ENCODE measurements at places on chromosomes 3 and 15.

DNA sequence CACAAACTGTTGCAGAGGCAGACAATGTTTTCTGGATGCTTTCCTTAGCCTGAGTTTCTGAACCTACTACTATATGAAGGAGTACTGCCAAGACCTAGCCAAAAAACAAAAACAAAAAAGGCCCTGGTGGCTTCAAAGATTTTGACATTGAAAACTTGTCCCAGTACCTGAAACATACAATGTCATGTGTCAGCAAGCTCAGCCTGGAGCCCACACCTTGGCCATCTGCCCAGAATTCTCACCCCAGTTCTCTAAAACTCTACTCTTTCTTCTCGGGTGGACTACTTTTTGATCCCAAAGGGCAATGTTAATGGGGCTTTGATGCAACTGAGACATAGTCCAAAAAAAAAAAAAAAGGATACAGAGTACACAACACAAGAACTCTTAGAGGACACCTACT, 81.4 kb downstream of the FAM174B start:
- no peak for DNase-seq

- DNase-seq = no peak
Observed at GRCh38 chr3:42711491-42712343, 9.1 kb upstream of the HHATL start.

DNA sequence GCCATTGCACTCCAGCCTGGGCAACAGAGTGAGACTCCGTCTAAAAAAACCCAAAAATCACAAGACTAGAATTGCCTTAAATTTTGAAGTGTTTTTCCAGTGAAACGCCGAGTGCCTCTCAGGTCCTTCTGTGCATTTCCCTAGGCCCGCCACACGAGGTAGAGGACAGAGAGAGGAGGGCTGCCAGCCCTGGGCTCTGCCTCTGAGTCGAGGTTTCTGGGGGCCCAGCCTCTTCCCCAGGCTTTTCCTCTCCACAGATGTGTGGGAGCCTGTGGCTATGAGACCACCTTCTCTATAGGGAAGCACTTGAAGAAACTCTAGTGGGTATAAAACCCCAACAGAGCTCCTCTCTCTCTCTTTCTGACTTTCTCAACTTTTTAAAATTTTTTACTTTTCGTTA, 10.9 kb upstream of the EHD4 start:
- no peak for DNase-seq

GRCh38 chr15:41530363-41530956, 13.6 kb downstream of the RPAP1 start:
- no peak for DNase-seq

- DNase-seq = no peak
Observed at GRCh38 chr3:137692803-137693431, 71.2 kb upstream of the SOX14 start.

- DNase-seq = no peak
Observed at GRCh38 chr15:78979456-78980320, 34.8 kb upstream of the CTSH start.

- DNase-seq = no peak
Observed at GRCh38 chr3:192040282-192041043, 579.5 kb downstream of the PYDC2 start.

GRCh38 chr3:18288243-18288642, 136.9 kb downstream of the SATB1 start:
- no peak for DNase-seq

GRCh38 chr3:102163039-102163817, 271.6 kb upstream of the ZPLD1 start:
- no peak for DNase-seq

GRCh38 chr3:186668426-186668825, 2.6 kb downstream of the HRG start:
- DNase-seq = no peak

GRCh38 chr3:185936273-185936629, 1.6 kb downstream of the TRA2B start:
- DNase-seq = no peak

DNA sequence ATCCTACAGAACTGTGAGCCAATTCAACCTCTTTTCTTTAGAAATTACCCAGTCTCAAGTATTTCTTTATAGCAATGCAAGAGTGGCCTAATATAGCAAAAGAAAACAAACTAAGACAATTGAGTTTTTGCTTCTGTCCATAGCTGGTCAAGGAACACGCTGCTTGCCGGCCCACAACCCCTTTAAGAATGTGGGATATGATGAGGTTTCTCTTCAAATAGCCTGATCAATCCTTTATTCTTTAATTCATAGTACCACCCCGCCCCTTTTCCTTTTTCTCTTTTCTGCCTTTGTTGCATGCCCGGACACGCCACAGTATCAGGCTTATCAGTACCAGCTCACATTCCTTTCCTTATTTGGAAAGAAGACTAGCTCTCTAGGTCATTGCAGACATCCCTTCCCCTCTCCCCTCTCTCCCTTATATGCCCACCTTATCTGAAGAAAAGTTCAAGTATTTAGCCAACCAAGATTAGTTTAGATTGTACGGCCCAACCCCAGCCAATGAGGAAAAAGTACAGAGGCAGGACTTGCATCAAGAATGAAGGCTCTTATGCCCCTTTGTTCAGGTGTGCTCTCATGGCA, 404.5 kb downstream of the OCA2 start:
- DNase-seq = no peak

DNA sequence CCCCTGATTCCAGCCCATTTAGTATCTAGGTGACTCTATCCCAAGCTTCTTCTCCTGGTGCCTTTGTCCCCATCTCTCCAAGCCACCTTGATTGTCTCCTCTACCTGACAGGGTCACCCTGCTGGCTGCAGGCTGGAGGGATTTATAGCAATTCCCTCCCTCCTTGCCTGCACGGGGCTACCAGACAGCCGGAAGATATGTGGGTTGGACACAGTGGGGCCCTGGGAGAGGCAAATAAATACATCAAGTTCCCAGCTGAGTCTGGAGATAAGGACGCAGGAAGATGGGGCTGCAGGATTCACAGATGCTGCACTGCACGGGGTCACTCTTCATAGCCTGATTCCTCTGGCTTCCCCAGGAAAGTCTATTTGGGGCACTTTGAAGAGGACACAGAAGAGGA, 9.3 kb upstream of the ISLR2 start:
- no peak for DNase-seq

GRCh38 chr3:59212128-59212779, 162.4 kb upstream of the CFAP20DC start:
- DNase-seq = no peak

DNA sequence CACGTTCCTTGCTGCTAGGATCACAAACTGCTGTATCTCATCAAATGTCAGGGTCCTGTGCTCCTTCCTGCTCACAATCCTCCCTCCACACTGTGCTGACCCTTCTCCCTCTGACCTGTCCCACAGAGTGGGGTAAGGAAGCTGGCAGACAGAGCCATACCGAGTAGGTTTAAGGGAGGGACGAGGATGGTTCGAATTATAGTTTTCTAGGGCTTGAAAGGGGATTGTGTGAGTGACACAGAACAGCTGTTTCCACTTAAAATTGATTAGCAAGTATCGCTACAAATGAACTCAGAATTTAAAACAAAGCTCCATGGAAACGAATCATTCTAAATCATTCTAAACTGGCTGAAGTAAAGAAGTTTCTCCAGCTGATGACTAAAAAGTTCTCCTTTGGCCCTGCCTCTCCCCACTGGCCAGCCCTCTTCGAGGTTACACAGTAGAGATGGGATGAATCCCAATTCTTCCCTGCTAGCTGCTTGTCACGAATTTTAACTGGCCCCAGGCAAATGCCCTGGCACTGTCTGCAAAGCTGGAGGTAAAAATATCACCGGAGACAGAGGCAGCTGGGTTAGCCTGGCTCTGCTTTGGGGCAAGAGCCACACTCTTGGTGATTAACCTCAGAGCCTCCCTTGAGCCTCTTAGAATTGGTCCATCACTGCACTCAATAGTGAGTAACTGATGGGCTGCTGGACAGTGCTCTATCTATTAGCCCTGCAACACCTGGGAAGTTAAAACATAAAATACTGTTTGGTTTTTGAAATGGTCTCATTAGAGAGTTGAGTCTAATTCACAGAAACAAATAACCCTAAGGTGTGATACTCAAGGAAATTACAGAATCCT, 194.9 kb downstream of the CHST2 start:
- no peak for DNase-seq

GRCh38 chr3:21484057-21484827, 266.8 kb downstream of the ZNF385D start:
- DNase-seq = no peak

DNA sequence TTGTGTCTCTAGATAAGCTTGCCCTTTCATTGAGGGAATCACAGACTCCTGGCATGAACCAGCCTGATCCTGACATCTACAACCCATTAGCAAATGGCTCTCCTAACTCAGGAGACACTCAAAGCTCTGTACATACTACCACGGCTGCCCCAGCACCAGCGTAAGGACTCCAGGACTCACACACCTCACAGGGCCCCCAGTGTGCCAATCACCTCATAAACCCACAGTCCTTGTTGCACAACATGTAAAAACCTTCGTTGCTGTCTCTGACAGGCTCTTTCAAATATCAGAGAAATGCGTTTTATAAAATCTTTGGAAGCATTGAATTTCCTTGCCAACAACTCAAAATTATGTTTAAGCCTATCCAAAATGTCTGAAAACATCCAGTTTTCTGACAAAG, 7.3 kb downstream of the FYCO1 start:
- no peak for DNase-seq

DNA sequence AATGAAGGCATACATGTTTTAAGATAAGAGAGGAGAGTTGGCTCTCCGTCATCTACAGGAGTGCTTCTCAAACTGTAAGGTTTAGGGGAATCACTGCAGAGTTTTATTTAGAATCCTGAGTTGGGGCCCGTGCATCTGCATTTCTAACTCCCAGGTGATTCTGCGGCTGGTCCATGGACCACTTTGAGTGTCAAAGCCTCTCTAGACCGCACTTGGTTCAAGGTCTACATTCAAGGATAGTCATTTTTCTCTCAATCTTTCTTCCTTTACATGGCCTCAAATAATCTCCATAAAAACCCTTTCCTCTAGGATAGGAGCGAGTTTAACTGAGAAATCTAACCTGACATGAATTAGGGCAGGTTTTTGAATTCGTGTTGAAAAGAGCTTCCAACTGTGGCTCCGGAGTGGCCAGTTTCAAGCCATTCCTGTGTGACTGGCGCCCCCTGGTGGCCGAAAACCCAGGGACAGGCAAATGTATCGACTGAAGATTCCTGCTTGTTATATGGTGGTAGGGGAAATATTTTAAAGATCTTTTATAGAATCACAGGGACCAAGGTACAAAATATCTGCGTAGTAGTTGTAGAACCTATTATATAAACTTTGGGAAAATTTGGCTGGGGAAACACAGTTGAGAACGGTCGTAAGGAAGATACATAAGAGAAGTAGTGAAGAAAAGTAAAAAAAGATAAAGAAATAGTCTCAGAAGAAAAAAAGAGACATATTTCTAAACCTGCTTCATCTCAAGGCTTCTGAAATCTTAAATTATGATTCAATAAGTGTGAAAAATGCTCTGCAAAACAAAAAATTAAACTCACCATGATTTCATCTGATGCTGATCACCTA, 11.9 kb downstream of the GABRR3 start:
- peak; percentile 71 for DNase-seq

GRCh38 chr15:91263632-91264531, 163.8 kb downstream of the SV2B start:
- no peak for DNase-seq

GRCh38 chr3:79661896-79662295, 105.9 kb downstream of the ROBO1 start:
- no peak for DNase-seq

DNA sequence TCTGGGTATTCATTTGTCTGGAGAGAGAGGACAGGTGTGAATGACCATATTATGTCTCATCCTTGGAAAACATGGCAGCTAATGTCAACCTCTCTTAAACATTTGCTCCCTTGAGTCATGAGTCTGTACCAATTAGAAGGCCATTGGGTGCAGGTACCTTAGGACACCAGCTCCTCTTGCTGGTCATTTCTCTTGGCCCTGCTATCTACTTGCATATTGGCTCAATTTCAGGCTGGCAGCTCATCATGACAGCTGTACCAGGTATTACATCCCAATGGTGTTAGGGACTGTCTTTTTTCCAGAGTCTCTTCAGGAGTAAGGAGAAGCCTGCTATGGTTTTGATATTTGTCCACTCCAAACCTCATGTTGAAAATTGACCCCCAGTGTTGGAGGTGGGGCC, 92.2 kb upstream of the ANKRD28 start:
- DNase-seq = no peak

DNA sequence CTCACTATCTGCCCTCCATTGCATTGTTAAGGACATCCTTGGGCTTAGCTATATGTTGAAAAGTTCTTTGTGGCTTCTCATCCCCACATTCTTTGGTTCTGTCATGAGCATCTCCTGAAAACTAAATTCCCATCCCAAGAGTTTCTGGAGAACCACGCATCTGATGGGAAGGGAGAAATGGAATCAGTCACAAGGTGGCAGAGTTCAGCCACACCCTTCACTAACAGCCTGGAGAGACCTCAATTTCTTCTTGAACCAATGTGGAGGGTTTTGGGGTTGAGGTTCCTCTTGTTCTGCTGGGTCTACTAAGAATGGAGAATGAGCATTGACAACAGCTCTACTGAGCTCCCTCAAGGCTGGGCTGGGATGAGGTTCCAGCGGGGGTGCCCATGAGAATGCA, 15.6 kb upstream of the MAGEL2 start:
- no peak for DNase-seq

DNA sequence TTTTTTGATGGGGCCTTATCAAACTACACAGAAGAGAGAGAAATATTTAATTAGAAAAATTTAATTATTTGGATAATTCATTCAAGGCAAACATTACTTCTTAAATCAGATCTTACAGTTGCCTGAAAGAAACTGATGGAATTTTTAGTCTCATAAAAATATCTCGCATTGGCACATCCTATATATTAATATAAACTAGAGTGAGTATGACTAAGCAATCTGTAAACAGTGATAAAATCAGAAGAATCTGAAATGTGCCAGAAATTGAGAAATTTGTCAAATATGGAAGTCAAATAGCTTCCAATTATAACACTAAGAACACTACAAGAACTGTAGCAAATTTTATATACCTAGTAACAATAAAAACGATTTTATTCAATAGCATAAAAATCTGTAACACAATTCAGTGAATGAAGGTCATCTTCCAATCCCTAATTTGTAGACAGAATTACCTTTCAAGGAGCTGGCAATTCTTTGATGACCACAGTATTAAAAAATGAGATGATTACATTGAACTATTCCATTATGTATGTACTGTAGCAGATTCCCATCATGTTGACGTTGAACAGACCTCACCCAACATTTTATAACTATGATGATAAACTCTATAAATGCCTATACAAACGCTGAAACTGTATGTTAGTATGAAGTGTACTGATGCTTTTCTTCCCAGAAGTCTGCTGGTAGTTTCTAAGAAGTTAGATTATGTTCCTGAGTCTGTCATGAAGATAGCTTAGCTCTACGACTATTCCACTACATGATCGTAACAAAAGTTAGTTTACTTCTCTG, 63.0 kb downstream of the ALDH1A2 start:
- no peak for DNase-seq
